NCI-H1092 treated with DMSO at 0.1 percent for 48 hours (cell line): ENCODE measurements at places on chromosomes 6 and 20.

DNA sequence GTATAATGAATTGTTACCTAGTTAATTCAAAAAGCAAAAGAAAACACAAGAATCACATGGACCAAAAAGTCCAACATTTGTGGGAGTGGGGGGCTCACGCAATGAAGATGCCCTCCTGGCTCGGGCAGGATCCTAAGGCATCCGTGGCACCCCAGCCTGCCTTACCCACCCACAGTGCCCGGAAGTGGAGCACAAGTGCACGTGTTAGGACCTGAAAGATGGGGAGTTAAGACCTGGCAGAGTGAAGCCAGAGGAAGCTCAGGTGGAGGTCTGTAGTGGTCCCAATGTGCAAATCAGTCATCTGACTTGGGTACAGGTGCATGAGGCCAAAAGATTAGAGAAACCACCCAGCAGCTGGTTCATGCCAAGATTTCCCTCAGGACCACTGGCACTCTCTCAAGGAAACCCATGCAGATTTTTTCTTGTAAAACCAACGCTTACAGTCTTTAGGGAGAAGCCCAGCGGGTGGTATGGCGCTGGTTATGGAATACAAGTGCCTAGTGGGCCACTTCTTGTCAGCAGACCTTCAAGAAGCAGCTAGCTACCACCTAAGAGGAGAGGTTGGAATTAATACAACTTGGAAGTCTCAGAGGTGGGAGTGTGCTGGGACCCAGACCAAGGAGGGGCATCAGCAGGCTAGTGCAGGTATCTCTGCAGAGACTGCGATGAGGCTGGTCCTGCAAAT, 42.1 kb downstream of the BFSP1 start:
- no peak for DNase-seq

DNA sequence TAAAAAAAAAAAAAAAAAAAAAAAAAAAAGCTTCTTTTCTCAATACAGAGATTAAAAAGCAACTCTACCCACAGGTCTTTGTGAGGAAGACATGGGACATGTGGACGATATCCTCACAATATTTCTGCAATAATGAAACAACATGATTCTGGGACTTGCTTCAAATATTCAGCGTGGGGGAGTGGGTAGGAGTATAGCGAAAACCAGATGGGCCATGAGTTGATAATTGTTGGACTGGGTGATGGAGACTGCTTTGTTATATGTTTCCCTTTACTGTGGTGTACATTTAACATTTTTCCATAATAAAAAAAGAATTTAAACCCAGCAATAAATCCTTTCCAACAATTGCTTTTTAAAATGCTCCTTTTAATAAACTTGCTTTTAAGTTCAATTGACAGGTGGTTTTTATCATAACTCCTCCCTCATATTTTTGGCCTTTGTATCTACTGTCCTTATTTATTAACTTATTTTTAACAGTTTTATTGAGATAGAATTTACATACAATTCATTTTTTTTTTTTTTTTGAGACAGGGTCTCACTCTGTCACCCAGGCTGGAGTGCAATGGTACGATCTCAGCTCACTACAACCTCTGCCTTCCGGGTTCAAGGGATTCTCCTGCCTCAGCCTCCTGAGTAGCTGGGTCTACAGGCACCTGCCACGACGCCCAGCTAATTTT, 40.4 kb upstream of the ARFGEF2 start:
- DNase-seq, result no peak

GRCh38 chr6:146361128-146361924, 182.3 kb upstream of the RAB32 start:
- no peak for DNase-seq

GRCh38 chr6:6466967-6467761, 121.4 kb upstream of the LY86 start:
- DNase-seq, result no peak

- no peak for DNase-seq
Observed at GRCh38 chr6:90494067-90494780, 92.6 kb downstream of the MAP3K7 start.

- no peak for DNase-seq
Observed at GRCh38 chr6:7267466-7268091, 45.4 kb downstream of the SSR1 start.

DNA sequence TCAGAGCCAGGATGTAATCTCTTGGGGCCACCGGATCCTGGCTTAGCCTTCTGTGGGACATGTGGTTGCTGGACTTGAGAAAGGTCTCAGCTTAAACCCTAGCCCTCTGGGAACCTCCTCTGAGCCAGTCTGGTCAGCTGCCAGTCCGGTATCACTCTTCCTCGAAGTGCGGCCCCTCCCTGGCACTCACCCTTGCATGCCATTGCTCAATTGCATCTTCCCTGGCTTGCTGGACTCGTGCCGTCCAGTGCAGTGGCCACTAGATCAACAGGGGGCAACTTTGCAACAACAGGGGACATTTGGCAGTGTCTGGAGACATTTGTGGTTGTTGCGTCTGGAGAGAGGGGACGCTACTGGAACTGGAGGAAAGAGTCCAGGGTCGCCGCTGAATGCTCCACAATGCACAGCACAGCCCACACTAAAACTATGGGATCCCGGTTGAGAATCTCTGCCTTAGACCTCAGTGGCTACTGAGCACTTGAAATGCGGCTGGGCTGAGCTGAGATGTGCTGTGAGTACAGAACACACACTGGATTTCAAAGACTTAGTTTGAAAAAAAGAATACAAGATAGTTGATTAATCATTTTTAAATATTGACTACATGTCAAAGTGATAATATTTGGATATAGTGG, 152.1 kb downstream of the TFAP2C start:
- DNase-seq, result no peak

DNA sequence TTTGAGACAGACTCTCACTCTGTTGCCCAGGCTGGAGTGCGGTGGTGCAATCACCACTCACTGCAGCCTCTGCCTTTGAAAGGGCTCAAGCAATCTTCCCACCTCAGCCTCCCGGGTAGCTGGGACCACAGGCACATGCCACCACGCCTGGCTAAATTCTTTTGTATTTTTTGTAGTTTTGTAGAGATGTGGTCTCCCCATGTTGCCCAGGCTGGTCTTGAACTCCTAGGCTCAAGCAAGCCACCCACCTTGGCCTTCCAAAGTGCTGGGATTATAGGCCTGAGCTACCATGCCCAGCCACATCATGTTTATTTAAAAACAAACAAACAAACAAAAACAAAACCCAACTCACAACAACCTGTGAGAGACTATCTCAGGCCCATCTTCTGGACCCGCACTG, 29.7 kb upstream of the APCDD1L start:
- no peak for DNase-seq

DNA sequence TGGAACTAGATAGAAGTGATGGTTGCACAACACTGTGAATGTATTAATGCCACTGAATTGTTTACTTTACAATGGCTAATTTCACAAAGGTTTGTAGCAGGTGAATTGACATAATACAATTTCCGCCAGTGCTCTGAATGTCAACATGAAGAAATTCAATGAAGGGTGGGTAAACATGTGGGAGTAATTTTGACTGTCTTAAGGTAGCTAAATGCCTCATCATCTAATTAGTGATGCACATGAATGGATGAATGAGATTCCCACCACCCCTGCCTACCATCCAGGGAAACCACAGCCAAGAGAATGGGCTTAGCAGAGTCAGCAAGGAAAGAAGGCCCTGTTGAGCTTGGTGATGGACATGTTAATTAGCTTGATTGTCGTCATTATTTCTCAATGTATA, 275.3 kb downstream of the ALDH8A1 start:
- DNase-seq, result peak; percentile 54

DNA sequence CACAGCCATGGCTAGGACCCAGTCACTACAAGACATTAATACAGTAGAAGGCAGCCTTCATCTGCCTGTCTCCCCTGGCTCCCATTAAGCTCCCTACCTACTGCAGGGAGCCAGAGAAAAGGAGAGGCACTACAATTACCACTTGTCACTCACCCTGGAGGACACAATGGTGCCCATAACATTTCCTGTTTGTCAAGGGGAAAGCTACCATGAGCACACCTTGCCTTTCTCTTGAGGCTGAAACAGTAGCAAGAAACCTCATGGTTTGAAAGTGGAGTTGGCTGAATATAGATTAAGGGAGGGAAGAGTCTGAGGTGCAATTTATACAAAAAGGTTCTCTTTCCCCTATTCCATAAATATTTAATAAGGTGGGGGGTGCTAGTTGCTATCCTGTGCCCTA, 27.9 kb downstream of the STK38 start:
- no peak for DNase-seq

DNA sequence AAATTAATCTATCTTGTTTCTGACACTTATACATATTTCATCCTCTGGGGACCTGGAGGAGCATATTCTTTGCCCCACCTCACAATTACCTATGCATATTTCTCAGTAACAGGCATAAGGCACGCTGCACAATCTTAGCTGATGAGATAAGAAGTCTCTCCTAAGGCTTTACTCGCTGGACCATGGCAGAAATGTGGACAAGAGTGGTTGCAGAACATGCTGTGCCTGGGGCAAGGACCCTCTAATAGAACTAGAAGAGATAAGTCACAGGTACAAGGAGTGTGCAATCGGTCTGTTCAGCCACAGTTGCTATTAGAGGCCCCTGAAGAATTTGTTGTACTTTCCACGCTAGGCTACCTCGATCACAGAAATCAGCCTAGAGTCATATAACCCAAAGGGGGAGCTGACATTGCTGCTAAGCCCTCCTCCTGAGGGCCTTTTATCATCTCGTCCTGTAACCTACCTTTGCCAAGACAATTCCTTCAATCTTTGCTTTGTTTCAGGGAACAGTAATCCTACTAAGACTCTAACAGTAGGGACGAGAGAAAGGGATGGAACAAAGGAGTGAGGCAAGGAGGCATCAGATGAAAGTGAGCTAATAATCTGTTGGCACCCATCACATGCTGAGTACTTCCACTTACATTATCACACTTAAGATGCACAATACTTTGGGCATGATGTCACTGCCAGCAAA, 16.1 kb upstream of the DEFB129 start:
- no peak for DNase-seq

- DNase-seq, result no peak
Observed at GRCh38 chr20:62728028-62728780, 19.6 kb downstream of the NTSR1 start.

GRCh38 chr6:143264986-143265764, 185.3 kb downstream of the ADAT2 start:
- no peak for DNase-seq

GRCh38 chr20:32487381-32487780, 97.8 kb downstream of the NOL4L start:
- no peak for DNase-seq

DNA sequence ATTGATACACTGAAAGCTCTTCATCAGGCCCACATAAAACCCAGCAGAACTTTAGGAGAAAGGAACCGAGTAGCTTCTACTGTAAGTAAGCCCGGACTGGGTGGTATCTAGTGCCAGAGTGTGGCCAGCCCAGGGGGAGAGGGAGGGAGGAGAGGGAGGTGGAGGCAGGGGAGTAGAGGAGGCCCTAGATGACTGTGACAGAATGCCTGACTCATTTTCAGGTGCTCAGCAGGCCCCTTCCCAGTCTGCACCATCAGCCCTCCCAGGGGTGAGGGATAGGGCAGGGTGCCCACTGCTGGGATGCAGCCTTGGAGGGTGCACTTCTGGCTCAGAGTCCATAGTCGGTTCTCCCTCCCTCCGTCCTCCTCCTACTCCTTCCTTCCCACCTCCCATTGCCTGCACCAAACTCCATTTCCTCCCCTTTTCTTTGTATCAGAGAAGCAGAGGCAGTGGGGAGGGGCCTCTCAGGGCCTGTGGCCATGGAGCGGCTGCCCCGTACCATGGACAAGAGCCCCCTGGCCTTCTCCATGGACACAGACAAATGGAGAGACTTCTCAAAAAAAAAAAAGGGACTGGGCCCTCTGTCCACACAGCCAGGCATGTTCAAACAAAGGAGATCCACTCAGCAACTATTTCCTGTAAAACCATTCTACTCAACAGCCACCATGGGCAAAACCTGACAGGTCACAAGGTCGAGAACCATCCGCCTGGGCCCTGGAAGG, 184.9 kb upstream of the SNX9 start:
- DNase-seq, result no peak

DNA sequence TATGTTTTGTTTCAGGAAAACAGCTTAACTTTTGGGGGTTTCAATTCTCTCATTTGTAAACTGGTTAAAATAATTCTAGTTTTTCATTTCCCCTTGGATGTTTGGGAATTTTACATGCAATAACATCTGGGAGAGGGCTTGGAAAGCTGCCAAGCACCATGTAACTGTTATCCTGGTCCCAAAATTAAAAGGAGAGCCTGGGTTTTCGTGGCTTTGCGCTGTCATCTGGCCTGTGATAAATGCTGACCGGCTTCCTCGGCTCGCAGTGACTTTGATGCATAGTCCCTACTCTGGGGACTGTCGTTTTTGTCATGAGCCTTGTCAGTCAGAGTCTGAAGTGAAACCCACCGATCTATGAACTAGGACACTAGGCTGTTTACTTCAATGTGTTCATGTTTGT, 12.2 kb downstream of the SLC35F1 start:
- no peak for DNase-seq

DNA sequence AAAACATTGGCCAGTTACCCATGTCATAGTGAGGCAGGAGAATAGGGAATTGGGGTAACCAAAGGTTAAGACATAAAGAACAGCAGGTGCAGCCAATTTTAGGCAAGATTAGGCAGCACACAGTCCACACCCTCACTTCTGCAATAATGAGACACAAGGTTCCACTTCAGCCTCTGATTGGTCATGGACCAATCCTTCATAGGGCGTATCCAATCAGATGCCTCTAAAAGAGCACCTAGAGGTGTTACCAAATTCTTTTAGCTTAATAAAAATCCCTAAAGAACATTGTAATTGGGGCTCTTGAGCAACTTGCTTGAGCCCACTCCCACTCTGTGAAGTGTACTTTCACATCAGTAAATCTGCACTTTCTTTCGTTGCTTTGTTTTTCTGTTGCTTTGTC, 302.4 kb downstream of the PREX1 start:
- no peak for DNase-seq
